ENCODE measurements at places on chromosomes 6 and 20.
A peak's percentile ranks its signal among the peaks of the same experiment; 100 is the strongest.

DNA sequence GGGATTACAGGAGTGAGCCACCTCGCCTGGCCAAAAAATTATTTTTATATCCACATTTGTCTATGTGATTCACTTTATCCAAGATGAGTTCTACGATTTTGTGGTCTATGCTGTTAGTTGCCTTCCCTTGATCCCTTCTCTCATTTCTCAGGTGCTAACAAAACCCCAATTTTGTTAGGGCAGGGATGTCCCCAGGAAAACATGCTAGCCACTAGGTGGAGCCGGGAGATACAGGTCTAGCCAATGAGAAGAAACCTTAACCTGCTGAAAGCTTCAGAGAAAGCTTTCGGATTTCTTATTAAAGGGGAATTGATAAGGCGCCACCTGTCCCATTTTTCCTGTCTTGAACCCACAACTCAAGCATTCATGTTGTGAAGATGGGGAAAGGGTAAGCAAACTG, 167.4 kb upstream of the OLIG3 start:
- no peak for DNase-seq

DNA sequence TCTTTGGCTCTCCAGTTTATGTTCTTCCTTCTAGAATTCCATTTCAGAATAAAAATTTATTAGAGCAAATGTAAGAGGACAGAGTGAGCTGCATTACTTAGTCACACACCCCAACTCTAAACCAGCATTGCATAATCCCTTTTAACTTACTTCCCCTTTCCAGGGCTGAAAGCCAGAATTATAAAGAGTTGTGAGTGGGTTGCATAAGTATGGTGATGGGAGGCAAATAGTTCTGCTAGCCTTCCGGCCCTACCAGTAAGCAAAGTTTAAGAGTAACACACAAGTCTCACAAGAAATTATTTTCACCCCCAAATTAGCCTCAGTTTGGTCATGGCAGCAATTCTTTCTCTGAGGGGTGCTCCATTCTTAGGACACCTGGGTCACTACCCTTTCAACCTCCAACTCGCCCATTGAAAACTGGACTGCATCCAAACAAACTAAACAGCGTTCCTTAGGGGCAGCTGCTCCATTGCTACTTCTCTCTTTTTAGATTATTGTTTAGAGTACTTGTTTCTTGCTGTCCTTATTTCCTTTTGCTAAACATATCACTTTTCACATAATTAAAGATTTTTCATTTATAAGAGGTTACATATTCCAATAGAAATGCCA, 1.6 kb downstream of the KIAA0408 start:
- DNase-seq = no peak

- no peak for DNase-seq
Measured at GRCh38 chr6:166173281-166173951, 5.8 kb upstream of the TBXT start.

GRCh38 chr6:67792996-67793395, 842.1 kb upstream of the ADGRB3 start:
- no peak for DNase-seq

- DNase-seq = no peak
Measured at GRCh38 chr6:12311106-12311505, 20.9 kb downstream of the EDN1 start.

- peak; percentile 25 for DNase-seq
Measured at GRCh38 chr6:30742316-30743098, at the start of gene FLOT1. TSS of gene FLOT1 (minus strand) at chr6:30742687. CDS start at chr6:30742189, 498 bp downstream.

DNA sequence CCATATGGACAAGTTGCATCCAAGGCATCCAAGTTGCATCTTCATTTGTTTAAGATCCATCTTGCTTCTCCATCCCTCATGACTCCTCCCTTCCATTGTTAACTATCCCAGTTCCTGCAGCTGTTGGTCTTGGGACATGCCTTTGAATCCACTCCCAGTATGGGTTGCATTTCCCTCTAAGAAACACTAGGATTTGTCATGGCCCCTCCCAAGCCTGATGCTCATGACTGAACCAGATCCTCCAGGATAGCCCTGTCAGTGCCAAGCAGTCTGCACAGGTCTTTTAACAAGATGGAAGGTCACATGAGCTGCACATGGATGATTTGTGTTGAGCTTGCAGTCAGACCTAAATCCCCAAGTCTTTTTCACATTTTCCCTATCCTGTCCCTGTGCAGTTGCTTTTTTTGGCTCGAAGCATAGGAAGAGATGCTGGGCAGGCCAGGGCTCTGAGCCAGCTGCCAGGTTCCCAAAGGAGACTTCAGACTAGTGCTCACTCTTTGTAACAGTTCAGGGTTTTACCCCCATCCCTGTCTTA, 4.2 kb downstream of the PPP2R5D start:
- DNase-seq = no peak

DNA sequence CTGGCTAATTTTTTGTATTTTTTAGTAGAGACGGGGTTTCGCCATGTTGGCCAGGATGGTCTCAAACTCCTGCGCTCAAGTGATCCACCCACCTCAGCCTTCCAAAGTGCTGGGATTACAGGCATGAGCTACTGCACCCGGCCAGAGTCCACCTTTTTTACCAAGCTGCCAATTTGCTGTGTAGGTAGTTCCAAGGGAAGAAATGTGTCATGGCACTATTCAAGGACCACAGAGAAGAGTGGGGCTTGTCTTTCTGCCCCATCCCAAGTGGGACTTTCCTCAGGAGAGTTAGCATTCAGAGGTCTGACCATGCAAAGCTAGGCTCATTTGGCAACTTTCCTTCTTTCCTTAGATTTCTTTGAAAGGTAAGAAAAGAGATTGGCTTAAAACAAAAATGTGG, 111.9 kb upstream of the TRAF3IP2 start:
- DNase-seq = no peak

- no peak for DNase-seq
Measured at GRCh38 chr6:122184401-122184827, 215.0 kb upstream of the HSF2 start.

DNA sequence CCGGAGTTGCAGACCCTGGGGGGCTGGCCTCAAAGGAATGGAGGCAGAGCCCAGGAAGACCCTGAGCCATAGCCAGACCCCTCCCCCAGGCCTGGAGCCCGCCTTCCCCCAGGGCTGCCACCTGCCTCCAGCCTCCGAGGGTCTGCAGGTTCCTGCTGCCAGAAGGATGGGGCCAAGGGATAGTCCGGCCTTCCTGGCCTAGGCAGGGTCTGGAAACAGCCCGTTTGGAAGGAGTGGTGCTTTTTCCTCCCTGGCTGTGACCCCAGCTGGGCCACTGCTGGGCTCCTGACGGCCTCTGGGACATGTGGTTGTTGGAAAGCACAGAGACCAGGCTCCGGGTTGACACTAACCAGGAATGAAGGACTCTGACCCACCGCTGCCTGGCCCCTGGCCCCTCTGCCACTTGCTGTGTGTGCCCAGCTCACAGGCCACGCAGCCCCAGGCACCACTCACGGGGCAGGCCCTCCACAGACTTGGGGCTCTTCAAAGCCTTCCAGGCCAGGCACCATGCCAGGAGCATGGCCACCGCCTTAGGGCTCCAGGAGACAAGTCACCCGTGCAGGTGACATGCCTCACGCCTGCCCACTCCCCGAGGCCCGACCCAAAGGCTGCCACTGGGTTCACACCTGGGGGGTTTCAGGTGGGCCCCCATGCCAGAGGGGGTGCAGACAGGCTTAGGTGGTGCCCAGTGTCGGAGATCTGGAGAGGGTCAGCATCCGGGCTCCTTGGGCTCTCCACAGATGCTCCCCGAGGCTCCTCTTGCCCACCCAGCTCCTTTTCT, 3.9 kb upstream of the LAMA5 start:
- DNase-seq = no peak

- no peak for DNase-seq
Measured at GRCh38 chr6:41088451-41088850, 15.7 kb downstream of the NFYA start.

- no peak for DNase-seq
Measured at GRCh38 chr6:145003145-145003544, 718.0 kb downstream of the UTRN start.

DNA sequence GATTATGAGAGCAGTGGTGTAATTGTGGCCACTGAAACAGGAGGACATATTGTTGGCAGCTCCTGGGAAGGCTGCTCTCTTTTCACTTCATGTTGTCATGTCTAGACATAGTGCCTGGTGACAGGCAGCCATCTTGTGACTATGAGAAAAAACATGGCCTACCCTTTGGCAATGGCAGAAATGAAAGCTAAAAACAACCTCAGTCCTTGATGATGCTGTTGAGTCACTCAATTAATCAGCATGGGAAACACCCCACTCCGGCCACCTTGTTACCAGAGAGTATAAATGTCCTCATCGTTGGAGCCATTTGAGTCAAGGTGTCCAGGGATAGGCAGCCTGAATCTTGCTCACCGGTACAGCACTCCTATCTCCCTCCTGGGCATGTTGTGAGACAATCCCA, 31.2 kb upstream of the HMGA1 start:
- DNase-seq = no peak

- no peak for DNase-seq
Measured at GRCh38 chr6:137808836-137809315, 58.2 kb upstream of the TNFAIP3 start.

DNA sequence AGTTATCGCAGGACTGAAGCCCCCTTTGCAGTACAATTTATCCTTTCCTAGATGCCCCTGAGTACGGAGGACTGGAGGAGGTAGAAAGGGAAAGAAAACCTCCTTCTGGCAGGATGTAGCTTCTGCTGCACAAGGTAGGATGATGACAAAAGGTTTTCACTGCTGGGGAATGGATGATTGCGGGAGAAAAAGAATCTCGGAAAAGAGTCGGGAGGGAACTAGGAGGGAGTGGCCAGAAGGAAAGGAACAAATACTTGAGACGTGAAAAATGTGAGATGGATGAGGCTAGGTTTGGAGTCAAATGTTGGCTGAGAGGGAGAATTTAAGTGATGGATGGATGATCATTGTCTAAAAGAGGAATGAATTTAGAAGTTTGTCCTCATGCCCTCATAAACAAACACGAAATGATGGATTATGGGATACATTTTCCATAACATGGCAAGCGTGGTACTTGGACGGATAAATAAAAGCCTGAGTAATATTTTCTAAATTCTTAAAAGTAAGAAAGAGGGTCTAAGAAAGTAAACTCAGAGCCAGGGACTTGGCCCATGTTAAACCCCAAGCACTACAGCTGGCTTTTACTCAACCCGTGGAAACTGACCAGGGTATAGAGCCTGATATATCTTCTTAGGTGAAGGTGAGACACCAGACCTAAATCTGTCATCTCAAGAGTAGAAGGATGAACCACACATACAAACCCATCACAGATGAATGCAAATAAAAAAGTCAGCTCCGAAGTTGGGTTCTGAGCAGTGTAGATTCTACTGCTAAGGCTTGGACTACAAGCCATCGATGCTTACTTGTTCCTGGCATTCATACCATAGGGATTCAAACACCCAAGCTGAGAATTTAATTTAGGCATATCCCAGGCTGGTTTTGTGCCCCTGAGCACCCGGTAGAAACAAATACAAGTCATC, 72.4 kb downstream of the HFE start:
- DNase-seq = no peak

GRCh38 chr6:170470734-170471133, 82.4 kb downstream of the PSMB1 start:
- DNase-seq = no peak

DNA sequence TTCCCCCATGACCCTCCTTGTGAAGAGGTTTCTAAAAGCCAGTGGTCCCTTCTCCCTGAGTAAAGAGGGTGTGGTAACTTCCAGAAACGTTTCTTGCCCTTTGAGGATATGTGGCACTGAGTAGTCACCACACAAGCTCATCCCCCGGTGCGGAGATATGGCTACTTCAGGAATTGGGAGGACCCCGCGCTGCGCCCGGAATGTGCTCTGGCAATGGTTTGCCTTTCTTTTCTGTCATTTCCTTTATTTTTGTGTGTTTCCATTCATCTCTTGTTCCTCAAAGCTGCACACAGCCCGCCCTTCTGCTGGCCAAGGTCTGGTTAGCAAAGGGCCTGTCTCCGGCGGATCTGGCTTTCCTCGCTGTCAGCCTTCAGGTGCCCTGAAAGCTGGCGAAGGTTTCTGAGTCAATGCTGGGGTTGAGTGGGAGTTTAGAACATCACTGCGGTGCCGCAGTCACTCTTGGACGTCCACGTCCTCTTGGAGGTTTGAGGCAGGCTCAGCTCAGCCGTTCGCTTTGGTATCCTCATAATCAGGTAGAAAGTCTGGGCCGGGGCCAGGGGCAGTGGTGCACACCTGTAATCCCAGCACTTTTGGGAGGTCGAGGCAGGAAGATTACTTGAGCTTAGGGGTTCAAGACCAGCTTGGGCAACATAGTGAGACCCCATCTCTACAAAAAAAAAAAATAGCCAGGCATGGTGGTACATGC, 67.2 kb downstream of the TCP11 start:
- DNase-seq = no peak

DNA sequence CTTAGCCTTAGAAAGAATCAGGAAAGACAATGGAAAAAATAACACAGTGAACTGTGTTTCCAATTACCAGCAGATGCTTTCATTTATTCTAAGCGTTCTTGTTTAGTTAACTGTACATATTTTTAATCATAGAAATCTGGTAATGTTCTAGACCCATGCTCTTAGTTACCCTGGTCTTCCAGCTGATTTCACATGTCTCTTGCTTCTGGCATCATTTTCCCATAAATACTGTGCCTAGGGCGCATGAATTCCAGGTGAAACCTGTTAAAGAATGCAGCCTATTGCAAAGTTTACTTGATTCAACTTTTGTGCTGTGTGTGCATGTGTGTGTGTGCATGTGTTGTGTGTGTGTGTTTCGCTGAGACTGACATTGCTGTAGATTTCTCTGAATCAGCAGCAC, 178.6 kb downstream of the PDE7B start:
- DNase-seq = no peak

DNA sequence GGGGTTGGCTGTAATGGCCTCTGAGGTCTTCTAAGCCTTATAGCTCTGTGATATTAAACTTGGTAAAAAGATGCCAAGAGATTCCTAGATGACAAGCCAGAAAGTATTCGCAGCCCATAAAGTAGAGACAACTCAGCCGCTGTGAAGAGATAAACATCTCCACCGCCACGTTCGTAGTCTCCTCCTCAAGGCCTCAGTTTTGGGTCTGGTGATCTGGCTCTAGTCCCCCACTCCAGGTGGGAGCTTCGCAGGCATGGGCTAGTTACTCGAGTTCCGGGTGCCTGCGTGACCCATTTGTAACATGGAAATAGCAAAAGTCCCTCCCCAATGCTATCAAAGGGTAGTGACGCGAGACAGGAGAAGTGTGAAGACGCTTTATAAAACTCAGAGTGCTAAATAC, 28.3 kb upstream of the AFDN start:
- DNase-seq = no peak

DNA sequence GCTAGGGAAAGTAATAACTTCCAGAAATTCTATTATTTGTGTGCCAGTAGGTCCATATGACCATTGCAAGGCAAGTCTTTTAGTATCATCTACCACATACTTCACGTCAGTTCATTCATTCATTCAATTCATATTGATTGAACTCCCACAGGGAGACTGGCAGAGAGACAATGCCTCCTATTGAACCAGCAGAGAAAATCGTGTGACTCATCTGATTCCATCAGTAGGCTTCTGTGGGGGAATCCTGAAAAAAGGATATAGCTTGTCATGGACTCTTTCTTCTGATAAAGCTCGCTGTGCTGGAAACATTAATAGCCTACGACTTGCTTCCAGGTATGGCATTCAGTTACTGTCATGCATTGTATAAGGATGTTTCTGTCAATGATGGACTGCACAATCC, 45.3 kb upstream of the CNR1 start:
- DNase-seq = peak; percentile 49
